Activated naive CD4-positive, alpha-beta T cell treated with anti-CD3 and anti-CD28 coated beads, Interleukin-2, amount 50 U/mL, for 72 hours (primary cell): ENCODE measurements at places on chromosomes 4 and X.

DNA sequence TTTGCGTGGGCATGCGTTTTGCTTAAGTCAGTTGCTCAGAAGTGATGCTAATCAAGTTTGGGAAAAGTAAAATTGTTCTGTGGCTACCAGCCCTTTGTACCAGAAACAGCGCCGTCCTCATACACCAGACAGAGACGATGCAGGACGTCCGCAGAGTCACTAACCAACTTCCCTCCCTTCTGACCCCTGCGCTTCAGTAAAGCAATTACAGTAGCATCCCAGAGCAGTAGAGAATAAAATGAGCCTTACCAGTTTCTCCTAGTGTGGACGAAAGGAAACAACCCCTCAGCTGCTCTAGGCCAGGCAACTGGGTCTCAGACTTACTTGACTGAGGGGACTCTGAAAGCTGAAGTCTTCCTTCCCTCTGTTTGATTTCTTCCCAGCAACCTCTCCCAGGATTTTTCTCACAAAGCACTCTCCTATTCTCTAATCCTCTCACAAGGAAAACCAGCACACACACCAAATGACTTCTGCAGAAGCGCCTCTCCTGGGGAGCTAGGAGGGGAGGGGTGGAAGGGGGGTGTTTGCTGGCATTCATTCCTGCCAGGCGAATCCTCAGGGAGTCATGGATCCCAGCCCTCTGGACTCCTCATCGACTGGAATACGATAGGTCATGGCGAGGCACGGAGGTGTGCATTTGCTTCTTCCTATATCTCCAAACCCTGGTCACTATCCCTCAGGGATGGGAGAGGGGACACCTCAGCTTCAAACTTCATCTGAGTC, 56.0 kb upstream of the MID1 start:
- DNase-seq, result no peak

DNA sequence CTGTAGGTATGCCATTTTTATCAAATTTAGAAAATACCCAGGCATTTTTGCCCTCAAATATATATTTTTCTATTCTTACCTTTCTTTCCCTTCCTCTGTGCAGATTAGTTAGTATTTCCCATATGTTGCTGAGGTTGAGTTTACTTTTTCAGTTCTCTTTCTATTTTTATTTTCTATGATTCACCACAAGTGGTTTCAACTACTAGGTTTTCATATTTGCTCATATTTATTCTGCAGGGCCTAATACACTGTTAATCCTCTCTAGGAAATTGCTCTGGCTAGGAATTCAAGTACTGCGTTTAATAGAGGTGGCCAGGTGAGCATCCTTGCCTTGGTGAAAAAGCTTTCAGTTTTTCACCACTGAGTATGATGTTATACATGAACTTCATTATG, 1535.3 kb upstream of the PCDH10 start:
- DNase-seq, result no peak

- DNase-seq, result no peak
Measured at GRCh38 chr4:177070533-177071058, 239.1 kb upstream of the NEIL3 start.

DNA sequence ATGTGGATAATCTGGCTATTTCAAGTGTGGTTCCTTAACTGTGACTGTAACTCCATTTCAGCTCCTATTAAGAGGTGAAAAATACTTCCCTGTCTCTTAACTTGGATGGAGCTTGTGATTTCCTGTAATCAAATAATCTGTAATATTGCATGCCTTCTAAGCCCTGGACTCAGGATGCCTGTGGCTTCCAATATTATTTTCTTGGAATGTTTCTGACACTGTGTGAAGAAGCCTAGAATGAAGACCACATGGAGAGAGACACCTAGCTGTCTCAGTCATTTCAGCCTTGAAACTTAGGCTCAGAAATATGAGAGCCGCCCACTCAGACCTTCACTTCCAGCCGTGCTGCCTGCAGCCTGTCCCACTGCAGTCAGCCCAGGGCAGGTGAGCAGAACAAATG, 544.3 kb downstream of the TRIML1 start:
- no peak for DNase-seq

DNA sequence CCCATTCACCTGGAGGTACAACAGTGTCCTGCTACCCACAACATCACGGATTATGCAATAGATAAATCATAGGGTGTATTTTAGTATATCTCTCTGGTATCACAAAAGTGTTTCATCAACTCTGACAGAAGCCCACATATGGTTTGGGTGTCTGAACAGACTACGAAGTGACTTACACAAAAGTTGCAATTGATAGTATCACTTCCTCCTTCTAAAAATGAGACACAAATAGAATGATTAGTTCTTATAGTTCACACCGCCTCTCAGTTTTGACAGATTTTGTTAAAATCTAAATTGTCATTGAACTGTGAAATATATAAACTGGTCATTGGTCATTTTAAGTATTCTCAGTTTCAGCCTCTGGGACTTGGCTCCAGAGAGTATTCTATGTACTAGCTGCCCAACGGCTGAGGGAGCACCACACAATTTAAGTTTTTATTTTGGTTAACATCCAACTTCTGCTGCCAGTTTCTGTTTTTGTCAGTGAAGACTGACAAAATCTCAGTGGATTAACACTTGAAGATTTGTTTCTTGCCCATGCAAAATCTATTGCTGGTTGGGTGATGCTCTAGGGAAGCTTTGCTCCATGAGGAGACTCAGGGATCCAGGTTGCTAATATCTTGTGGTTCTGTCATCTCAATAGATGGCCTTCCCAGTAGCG, 113.8 kb upstream of the PUDP start:
- no peak for DNase-seq

DNA sequence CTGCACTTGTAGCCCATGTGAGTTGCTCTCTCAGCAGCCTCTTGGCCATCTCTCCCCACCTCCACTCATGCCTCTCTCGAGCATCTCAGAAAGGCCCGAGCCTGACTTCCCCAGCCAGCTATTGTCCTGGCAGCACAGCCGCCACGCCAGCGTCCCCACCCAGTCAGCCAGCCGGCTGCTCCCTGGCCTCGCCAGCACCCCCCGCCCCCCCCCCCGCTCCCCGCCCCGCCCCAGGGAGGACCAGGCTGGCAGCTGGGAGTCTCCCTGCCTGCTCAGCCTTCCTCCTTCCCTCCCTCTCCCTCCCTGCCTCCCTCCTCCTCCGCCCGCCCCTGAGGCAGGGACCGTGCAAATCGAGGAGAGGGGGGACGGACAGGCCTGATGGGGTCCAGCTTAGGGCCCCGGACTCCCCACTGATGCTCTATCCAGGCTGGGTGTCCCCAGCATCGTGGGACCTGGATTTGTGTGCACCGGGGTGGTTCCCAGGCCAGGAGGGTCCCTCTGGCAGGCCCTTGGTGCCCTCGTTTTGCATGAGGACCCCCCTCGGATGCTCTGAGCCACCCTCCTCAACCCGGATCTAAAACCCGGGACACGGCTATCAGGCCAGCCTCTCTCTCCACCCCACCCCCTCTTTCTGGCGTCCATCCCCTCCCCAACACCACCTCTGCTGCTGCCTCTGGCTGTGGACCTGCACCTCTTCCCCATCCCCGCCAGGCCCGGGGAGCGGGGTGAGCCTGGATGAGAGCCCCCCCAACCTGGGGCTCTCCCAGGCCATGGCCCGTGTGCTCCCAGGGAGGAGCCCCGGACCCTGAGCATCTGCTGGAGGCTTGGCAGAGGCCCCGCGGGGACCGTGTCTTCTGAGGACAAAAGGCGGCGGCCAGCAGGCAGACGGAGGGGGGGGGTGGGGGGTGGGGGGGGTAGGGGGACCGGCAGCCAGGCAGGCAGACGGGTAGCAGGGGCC, at the start of gene GPR173:
TSS of gene GPR173 (plus strand) at position 621 of the 958 bp plus-strand sequence. CDS start 27,833 bp downstream, outside the sequence.
- DNase-seq, result no peak

DNA sequence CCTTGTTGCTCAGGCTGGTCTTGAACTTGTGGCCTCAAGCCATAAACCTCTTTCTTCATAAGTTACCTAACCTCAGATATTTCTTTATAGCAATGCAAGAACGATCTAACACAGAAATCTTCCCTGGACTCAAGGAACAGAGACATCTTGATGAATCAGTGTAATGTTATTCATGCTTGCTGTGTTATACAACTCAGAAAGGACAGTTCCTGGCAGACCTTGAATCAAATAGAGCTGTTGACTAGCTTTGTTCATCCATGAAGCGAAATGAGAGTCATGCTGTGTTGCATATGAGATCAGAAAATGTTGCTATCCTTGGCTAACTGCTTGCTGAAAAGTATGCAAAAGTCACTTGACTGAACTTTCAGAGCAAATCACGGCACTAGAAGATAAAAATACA, 72.6 kb upstream of the ARHGAP24 start:
- no peak for DNase-seq

DNA sequence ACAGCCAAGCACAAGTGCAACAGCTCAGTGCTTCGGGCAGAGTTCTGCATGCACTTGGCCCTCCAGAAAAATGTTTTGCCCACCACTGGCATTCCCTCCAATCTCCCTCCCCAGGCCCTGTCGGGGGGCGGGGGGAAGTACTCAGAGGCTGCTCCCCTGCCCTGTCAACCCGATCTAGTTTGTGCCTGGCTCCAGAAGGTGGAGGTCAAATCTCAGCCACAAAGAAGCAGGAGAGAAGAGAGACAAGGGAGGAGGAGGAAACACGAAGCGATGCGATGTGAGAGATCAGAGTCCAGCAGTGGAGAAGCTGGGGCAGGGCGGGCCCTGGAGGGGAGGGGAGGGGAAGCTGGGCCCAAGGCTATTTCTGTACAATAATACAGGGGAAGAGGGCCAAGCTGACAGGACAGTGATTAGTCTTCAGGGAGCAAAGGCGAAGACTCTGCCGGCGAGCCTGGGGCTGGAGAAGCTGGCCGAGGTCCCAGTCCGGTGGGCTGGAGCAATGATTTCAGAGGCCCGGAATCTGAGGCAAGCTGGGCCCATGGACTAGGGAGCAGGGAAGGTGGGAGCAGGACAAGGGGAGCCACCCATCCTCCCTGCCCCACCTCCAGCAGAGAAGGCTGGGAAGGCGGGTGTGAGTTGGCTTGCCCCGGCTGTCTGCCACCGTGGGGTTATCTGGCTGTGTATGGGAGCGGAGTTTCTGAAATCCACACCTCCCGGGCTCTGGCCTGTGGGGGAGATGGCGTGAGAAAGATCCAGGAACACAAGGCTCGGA, 167.1 kb downstream of the EFNB1 start:
- no peak for DNase-seq

- no peak for DNase-seq
Measured at GRCh38 chrX:72041176-72041575, 90.5 kb downstream of the RTL5 start.

GRCh38 chr4:77465271-77465670, 140.3 kb upstream of the CXCL13 start:
- DNase-seq, result no peak

DNA sequence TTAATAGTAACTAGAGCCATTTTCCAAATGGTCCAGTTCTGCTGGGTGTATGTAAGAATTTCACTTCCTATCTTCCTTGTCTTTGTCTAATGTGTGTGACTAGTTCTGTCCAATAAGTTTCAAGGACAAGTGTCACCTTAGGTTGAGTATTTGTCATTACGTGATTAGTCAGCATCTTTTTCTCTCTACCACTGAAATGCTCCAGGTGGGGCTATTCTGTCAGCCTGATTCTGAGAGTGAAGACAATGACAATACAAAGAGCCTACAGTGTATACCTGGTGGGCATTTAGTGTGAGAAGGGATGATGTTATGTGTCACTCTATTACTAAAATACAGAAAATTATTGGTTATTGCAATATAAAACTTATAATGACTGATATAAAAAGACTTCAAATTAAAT, 876.3 kb downstream of the C4orf33 start:
- no peak for DNase-seq
